Heart left ventricle (tissue), 16 donors: ENCODE measurements at places on chromosomes 6 and 20.

- peaks cover 16% of the 10 kb centered on the region for H3K4me1 ChIP-seq
- peak overlapping the region; percentile 91 for H3K27ac ChIP-seq
- H3K36me3 ChIP-seq = peaks cover 33% of the 10 kb centered on the region
- H3K27me3 ChIP-seq = no peaks in the 10 kb centered on the region
- DNase-seq = peak; percentile 51
These were observed 611 bp downstream of the CNPY3 start for GRCh38 chr6:42929821-42930360.

- no peak overlapping the region for H3K4me3 ChIP-seq
- DNase-seq = no peak
- H3K4me1 ChIP-seq = no peaks in the 10 kb centered on the region
These were observed 148.5 kb upstream of the PDE7B start for GRCh38 chr6:135703007-135703406.

DNA sequence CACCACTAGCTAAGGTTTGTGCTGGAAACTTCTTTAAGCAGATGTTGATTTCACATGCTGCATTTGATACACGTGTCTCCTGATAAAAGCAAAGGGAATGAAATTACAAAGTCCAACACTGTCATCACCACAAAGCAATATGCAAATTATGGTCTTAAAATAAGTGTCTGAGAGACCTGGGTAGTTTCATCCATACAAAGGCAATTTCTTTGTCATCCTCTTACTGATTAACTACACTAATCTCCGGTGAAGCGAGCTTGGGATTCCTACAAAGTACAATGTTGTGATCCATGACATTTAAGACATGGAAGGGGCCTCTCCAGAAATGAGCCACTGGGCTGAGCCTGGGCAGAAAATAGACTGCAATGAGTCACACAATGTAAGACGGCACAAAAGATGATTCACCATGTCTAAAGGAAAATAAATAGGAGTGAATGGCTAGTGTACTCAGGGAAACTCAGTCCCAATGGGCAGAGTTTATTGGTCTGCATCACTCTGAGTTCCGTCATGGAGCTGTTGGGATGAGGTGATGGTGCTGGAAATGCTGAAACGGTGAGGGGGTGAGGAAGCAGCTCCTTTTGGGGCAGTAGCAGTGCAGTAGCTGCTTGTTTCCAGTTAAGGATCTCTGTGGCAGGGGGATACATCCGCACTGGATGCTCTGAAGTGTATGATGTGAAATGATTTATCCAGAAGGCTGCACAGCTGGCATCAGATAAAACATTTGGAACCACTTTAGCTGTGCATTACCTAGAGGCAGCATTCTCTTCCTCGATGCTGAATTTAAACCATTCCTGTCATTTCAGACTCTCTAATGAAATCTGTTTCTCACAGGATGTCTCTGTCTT is 103.3 kb downstream of the IBTK start:
- H3K27ac ChIP-seq = peak overlapping the region; percentile 86
- DNase-seq = peak; percentile 69
- H3K4me1 ChIP-seq = peaks cover 26% of the 10 kb centered on the region
- peak overlapping the region; percentile 5 for H3K4me3 ChIP-seq
- no peaks in the 10 kb centered on the region for H3K27me3 ChIP-seq

DNA sequence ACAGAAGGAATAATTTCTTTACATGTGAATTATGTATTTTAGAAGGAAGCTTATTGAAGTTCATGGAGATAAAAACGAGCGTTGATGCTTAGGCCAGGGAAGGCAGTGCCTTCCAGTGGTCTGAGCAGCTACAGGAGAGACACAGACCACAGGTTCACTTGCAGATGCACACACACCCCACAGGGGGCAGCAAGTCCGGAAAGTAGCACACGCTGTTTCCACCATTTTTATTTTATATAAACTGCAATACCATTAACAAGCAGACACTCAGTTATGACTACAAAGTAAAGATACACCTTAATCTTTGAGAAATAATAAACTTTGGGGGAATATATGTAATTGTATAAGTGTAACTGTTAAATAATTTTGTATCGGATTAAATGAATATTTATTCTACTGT is 13.5 kb upstream of the DACT2 start:
- no peak overlapping the region for H3K4me3 ChIP-seq
- H3K27me3 ChIP-seq = no peaks in the 10 kb centered on the region
- H3K36me3 ChIP-seq = no peaks in the 10 kb centered on the region
- DNase-seq = no peak
- H3K4me1 ChIP-seq = no peaks in the 10 kb centered on the region

DNA sequence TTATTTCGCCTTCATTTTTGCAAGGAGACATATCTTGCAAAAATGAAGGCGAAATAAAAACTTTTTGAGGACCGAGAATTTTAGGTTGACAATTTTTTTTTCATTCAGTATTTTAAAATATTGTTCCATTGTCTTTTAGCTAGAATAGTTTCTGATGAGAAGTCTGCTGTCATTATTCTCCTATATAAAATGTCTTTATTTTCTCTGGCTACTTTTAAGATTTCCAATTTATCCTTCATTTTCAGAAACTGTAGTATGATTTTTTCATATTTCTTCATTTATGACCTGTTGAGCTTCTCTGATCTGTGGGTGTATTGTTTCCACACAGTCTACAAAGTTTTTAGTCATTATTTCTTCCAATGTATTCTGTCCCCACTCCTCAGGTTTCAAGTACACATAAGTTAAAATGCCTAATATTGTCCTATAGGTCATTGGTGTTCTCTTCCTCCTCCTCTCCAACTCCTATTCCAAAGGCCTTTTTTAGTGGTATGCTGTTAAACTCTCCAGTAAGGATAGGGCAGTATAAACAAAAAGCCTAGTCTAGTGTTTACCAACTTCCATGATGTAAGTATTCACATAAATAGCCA is 15.7 kb downstream of the AHI1 start:
- peaks cover 2% of the 10 kb centered on the region for H3K36me3 ChIP-seq
- no peaks in the 10 kb centered on the region for H3K27me3 ChIP-seq
- no peak overlapping the region for H3K4me3 ChIP-seq
- no peak overlapping the region for H3K27ac ChIP-seq

DNA sequence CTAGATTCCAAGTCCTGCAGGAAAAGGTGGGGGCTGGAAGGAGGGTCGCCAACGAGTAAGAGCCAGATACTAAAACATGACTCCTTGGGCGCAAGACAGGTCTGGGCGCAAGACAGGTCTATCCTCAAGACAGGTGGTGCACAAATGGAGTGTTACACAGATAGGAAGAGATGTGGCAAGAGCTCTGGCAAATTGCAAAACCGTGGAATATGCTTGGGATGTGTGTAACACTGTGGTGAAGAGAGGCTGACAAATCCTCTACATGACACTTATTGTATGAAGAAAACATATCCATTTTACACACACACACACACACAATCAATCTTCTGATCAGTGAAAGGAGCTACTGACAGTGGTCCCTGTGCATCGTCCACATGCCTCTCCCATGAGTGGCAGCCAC is 77.6 kb downstream of the TBC1D7 start:
- DNase-seq = no peak
- no peak overlapping the region for H3K27ac ChIP-seq
- H3K4me1 ChIP-seq = no peaks in the 10 kb centered on the region
- H3K4me3 ChIP-seq = no peak overlapping the region
- H3K27me3 ChIP-seq = no peaks in the 10 kb centered on the region
- H3K36me3 ChIP-seq = no peaks in the 10 kb centered on the region

- no peaks in the 10 kb centered on the region for H3K27me3 ChIP-seq
- no peak overlapping the region for H3K4me3 ChIP-seq
- no peak for DNase-seq
- no peaks in the 10 kb centered on the region for H3K36me3 ChIP-seq
- H3K27ac ChIP-seq = no peak overlapping the region
These were observed 506.9 kb upstream of the JARID2 start for GRCh38 chr6:14738933-14739332.

GRCh38 chr6:156889469-156889868 is 112.3 kb downstream of the ARID1B start:
- H3K36me3 ChIP-seq = no peaks in the 10 kb centered on the region
- no peaks in the 10 kb centered on the region for H3K27me3 ChIP-seq
- peaks cover 36% of the 10 kb centered on the region for H3K4me1 ChIP-seq
- no peak for DNase-seq
- no peak overlapping the region for H3K27ac ChIP-seq

- H3K36me3 ChIP-seq = no peaks in the 10 kb centered on the region
- H3K27ac ChIP-seq = no peak overlapping the region
- no peaks in the 10 kb centered on the region for H3K27me3 ChIP-seq
- no peak overlapping the region for H3K4me3 ChIP-seq
These were observed 6.7 kb upstream of the HMGN3 start for GRCh38 chr6:79241228-79241627.

DNA sequence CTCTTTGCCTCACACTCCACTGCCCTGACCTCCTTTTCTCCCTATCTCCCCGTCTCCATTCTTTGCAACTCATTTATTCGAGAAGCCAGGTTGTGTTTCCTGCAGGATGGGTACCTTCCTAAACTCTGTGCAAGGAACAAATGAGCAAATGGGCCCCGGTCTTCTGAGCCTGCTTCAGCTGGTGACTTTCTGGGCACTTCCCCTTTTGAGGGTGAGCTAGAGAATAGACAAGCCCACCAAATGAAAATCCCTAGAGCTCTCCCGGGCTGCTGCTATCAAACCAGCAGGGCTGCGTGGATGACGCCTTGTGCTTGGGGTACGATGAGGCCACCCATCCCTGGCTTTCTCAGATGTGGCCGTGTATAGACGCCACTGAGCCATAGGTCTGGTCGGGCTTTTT is 91.0 kb upstream of the FOXA2 start:
- DNase-seq = no peak
- no peaks in the 10 kb centered on the region for H3K27me3 ChIP-seq
- no peak overlapping the region for H3K4me3 ChIP-seq
- H3K27ac ChIP-seq = no peak overlapping the region
- no peaks in the 10 kb centered on the region for H3K36me3 ChIP-seq

DNA sequence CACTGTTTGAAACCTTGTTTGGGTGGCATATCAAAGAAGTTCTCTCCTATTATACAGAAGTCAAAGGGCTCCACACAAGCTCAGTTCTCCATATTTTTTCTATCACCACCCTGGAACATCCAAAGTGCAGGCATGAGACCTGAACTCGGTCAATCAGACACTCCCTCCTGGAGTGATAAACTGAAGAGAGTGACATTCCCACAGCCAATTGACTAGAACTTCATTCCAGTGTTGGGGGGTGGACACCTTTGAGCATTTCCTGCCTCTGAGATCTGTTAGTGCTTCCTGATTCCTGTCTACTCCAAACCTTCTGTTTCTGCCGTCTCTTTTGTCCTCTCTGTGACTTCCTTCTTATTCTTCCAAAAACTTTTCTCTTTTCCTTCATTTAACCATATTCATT is 220.7 kb upstream of the NOX3 start:
- H3K27me3 ChIP-seq = no peaks in the 10 kb centered on the region
- DNase-seq = no peak
- no peaks in the 10 kb centered on the region for H3K4me1 ChIP-seq
- H3K4me3 ChIP-seq = no peak overlapping the region

GRCh38 chr20:51985013-51985415 is 182.7 kb upstream of the SALL4 start:
- no peaks in the 10 kb centered on the region for H3K36me3 ChIP-seq
- DNase-seq = no peak
- peak overlapping the region; percentile 68 for H3K27ac ChIP-seq

DNA sequence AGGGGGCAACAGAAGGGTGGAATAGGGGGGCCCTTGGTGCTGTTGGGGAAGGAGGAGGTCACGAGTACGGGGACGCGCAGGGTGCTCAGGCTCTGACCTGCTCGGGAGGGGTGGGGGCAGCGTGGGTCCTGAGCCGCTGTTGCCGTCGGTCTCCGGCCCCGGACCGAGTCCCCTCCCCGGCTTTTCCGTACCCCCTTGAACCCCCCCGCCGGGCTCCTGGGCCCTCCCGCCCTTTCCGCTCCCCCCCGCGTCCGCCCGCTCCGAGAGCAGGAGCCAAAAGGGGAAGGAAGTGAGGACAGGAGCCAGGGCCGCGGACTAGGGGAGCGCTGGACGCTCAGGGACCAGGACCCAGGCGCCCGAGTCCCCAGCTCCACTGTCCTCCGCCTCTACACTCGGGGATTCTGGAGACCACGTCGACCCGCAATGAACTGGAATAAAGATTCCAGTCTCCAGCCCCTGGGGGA is at the start of gene RGL2:
Gene RGL2 (minus strand): TSS at position 170 of the 464 bp plus-strand sequence. CDS start 332 bp downstream, outside the sequence.
- H3K4me3 ChIP-seq = peak within 1 kb of the TSS; percentile 100
- H3K36me3 ChIP-seq = peaks cover 65% of the 10 kb centered on the region
- DNase-seq = peak; percentile 91
- H3K27ac ChIP-seq = peak within 1 kb of the TSS; percentile 88
- H3K4me1 ChIP-seq = peaks cover 35% of the 10 kb centered on the region

GRCh38 chr6:149213829-149214228 is 103.7 kb upstream of the TAB2 start:
- no peak overlapping the region for H3K27ac ChIP-seq
- peaks cover 8% of the 10 kb centered on the region for H3K4me1 ChIP-seq
- DNase-seq = no peak
- H3K4me3 ChIP-seq = no peak overlapping the region

DNA sequence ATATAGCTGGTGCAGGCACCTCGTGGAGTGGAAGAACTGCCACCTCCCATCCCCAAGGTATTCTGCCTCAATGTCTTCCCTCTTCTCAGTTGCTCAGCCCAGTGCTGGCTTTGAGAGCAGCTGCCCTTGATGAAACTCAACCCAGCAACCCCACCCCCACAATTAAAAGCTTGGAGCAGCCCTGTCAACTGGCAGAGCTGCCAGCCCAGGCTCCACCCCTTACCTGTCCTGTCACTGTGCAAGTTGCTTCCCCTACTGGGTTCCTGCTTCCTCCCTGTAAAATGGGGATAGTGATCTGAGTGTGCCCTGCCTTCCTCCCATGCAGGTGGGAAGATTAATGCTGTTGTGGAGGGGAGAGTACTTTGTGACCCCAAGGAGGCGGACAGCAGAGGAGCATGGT is 4.5 kb downstream of the TMEM63B start:
- H3K4me1 ChIP-seq = peaks cover 20% of the 10 kb centered on the region
- H3K36me3 ChIP-seq = peaks cover 3% of the 10 kb centered on the region
- DNase-seq = no peak
- no peaks in the 10 kb centered on the region for H3K27me3 ChIP-seq

GRCh38 chr20:24608926-24609667 is 139.7 kb downstream of the SYNDIG1 start:
- DNase-seq = no peak
- no peaks in the 10 kb centered on the region for H3K27me3 ChIP-seq
- H3K36me3 ChIP-seq = no peaks in the 10 kb centered on the region
- no peaks in the 10 kb centered on the region for H3K4me1 ChIP-seq

GRCh38 chr6:22062807-22063408 is 233.9 kb downstream of the PRL start:
- no peak overlapping the region for H3K27ac ChIP-seq
- no peaks in the 10 kb centered on the region for H3K36me3 ChIP-seq
- H3K4me1 ChIP-seq = peaks cover 21% of the 10 kb centered on the region
- no peak overlapping the region for H3K4me3 ChIP-seq
- DNase-seq = no peak
- no peaks in the 10 kb centered on the region for H3K27me3 ChIP-seq
